ENCODE measurements at places on chromosomes 2 and 18. TPM values are rescaled to one million over a fixed set of nuclear protein-coding genes. Genes with fewer than 3 reads are reported as not detected.
A peak's percentile ranks its signal among the peaks of the same experiment; 100 is the strongest.

GRCh38 chr2:158478816-158479215, 22.1 kb downstream of the PKP4 start:
- no peak for DNase-seq

DNA sequence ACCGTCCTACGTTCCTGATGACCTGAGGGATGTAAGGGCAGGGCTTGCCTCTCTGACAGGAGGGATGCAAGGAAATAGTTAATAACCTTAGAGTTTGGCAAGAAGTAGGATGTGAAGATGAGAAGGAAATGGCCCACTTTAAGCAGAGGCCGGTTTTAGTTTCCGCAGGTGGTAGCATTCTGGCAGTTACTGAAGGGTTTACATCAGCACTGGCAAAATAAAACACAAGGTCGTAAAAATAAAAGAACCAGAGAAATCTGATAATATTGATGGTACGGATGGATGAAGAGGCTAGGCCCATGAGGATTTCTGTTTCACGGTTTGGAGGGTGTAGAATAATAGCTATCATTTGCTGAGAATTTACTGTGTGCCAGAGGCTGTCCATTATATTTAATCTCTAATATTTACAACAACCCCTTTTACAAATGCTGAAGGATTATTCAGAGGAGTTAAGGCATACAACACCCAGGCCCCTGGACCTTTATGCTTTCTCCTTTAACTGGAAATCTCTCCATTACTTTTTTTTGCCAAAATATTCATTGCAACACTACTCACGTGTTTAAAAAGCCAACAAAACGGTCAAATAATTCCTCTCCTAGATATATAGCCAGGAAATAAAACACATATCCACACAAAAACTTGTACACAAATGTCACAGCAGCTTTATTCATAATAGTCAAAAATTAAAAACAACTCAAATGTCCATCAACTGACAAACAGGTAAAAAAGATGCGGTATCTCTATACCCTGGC, 28.5 kb downstream of the DAPL1 start:
- DNase-seq = no peak

- no peak for DNase-seq
Measured at GRCh38 chr2:128154225-128154624, 63.2 kb downstream of the UGGT1 start.

- DNase-seq = no peak
Measured at GRCh38 chr2:215848146-215848545, 165.2 kb downstream of the MREG start.

DNA sequence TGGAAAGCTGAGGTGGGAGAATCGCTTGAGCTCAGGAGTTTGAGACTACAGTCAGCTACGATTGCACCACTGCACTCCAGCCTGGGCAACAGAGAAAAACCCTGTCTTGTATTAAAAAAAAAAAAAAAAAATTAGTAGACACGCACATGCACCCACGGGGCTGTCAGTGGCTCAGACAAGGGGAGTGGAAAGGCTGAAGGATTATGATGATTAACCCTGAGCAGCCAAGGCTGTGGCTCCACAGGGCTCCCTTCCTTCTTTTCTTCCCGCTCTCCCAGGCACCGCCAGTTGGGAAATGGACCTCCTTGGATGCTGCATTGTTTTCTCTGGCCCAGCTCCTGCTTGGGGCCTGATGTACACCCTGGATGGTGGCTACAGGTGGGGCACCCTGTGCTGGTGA, 49.0 kb upstream of the RAB6C start:
- no peak for DNase-seq

GRCh38 chr2:174438146-174438886, 42.8 kb downstream of the SCRN3 start:
- DNase-seq = no peak

DNA sequence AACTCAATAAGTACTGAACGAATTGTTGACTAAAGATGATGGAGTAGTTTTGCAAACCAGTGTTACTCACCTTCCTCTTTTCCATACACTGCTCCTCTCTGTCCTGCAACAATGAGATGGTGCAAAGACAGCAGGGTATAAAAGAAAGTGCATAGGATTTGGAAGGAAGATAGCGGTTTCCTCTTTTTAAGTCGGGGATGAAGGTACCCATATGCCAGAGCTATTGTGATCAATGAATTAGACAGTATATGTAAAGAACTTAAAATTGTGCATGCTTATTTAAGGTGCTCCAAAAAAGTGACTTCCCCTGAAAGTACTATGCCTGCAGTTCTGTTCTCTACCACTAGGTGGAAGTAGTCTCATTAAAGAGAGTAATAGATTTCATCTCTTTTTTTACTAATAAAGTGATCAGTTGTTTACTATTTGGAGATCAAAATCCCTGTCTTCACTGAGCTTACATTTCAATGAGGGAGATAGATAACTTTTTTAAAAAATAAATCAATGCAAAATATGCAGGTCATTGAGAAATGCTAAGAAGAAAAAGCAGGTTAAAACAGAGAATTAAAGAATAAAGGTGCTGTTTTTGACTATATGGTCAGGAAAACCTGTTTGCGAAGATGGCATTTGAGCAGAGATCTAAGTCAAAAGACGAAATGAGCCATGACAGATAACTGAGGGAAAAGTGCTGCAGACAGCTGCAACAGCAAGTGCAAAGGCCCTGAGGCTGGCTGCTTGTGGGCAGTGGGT, 339.7 kb upstream of the SLC14A2 start:
- DNase-seq = no peak

GRCh38 chr18:11570073-11570588, 39.3 kb upstream of the SLC35G4 start:
- DNase-seq = no peak

DNA sequence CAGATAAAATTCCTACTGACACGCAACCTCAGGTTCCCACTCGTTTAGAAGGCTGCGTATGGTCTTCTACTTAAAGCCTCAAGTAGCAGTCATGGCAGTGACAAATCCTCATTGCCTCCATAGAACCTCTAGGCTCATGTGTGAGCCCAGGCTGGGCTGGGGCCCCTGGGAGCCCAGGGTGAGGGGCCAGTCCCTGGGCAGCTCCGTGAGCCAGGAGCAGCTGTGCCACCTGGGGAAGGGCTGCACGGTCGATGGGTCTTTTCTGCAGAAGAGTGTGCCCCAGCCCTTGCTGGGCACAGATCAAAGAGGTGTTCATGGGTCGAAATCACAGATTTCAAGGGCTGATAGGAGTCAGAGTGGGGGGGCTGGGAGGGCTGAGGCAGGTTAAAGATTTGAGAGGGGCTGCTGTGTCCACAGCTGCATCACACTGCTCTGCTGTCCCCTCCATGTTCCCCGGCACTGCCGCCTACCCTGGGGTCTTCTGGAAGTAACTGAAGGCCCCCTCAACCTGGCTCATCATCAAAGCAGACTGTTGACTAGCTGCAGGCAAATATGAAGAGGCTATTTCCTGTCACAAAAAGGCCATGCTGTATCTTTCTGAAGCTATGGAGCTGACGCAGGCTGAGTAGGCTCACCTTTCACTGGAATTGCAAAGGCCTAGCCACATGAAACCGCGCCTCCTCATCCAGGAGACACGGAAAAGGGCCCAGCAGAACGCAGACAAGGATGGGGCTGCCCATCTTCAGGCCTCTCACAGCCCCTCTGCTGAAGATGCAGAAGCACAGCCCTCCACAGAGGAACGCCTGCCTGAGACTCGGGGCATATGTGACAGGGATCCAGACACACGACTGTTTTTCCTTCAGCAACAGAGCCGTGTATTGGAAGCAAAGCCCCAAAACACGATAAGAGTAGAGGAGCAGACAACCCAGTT, 35.7 kb upstream of the ALPP start:
- peak; percentile 48 for DNase-seq

DNA sequence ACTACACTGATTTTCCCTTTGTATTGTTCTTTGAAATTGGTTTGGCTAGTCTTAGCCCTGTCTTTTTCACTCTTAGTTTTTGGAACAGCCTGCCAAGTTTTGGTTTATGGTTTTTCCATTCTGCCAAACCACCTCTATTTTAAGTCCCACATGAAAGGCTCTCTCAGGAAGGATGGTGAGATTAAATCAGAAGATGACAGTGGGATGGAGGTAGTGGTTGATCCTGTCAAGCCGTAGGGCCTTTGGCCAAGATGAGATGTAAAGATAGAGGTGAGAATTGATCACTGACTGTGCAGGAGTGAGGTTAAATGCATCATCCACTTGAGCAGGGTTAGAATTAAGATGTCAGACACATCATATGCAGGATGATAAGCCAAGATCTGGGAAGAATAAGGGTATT, 948.5 kb downstream of the SLC4A3 start:
- DNase-seq = no peak

GRCh38 chr2:109423556-109424359, 190.0 kb downstream of the SEPTIN10 start:
- peak; percentile 65 for DNase-seq

- DNase-seq = no peak
Measured at GRCh38 chr2:188512456-188512855, 220.8 kb downstream of the GULP1 start.

- DNase-seq = no peak
Measured at GRCh38 chr18:37441821-37442220, 123.8 kb downstream of the CELF4 start.

DNA sequence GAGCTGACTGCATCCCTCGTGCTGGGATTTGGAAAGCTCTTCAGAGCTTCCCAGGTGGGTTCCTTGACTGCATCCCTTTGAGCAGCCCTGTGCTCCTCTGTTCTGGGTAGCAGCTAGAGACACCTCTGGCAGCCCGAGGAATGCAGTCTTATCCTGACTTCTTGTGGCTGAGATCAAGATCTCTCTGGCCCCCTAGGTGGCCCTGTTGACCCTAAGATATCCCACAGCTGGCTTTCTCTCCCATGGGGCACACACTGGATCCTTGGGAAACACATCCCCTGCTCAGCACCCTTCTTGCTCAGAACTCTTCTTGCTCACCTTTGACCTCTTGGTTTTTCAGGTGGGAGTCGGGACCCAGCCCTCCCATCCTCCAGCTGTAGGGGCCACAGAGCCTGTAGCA, 237.2 kb downstream of the TSN start:
- DNase-seq = no peak

GRCh38 chr2:56464613-56465012, 280.8 kb downstream of the CCDC85A start:
- DNase-seq = no peak

- DNase-seq = no peak
Measured at GRCh38 chr2:108910011-108910431, 79.0 kb downstream of the EDAR start.

- no peak for DNase-seq
Measured at GRCh38 chr2:28053597-28053996, 163.1 kb downstream of the BABAM2 start.

DNA sequence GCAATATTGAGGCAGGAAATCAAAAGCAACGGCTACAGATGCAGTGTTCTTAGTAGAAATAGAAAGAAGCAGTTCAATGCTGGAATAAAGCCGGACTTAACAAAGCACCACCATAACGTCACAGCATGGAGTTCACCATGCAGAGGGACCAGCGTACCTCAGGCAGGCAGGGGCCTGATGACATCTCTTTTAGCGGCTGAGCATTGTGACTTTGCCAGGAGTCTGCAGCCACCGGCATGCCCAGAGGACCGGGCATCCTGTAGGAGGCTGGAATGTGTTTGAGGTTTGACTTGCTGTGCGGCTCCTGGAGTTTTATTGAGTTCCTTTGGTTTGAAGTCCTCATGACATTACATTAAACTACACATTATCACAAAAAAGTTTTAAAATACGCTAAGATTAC, 139.8 kb downstream of the UXS1 start:
- no peak for DNase-seq

DNA sequence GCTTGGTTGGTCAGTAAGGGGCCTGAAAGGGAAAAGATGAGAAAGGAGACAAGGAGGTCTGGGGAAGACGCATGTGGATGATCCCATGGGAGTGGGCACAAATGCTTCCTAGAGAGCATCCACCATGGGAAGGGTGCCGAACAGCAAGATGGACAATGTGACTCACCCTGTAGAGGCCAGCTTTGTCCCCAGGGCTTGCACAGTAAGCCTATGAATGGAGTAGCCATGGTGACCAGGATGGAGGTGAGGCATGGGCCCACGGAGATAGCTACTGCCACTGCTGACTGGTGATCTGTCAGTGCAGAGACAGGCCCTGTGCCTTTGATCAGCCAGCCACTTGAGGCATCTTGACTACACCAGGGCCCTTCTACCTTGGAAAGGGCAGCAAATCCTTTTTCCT, 172.6 kb downstream of the HAUS1 start:
- DNase-seq = no peak

GRCh38 chr2:64127119-64127518, 17.1 kb downstream of the PELI1 start:
- no peak for DNase-seq

- no peak for DNase-seq
Measured at GRCh38 chr18:3164381-3164780, 55.4 kb downstream of the MYOM1 start.

GRCh38 chr2:136004965-136005364, 19.5 kb upstream of the DARS1 start:
- DNase-seq = no peak

DNA sequence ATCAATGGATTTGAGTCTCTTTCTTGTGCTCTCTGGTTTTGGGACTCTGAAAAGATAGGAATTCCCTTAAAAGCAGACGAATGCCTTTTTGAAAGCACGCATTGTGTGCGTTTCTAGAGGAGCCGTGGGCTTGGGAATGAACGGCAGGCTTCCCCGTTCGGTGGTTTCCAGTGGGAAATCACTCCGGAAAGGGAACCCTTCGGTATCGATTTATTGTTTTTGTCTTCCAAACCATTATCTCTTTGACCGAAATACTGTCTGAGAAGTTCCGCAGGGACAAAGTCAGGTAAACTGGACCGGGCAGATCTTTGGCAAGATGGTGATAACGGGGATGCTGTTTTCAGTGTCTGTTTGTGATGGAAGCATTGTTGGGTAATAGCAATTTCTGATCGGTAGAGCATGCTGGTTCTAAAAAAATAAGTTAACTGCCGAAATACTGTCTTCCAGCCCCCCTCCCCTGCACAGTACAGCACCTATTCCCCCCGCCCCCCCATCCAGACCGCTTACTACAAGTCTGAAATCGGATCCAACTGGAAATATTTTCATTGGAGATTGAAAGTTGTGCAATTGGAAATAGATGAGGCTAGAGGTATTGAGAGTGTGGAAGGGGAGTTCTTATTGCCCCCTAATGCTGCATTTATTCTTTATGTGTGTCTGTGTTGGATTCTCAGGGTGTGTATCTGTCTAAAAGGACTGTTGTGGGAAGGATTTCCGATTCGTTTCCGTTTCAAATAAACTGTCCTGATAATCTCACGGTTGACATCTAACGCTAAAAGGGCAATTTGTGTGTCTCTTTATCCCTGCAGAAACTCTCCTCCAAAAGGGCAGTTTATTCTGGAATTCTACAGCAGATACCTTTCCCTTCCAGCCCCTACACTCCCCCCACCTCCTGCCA, 635 bp downstream of the SETBP1 start:
- no peak for DNase-seq

DNER gene
- total RNA-seq = not detected

TACR1 gene
- total RNA-seq = not detected

INPP5D gene
- 0.20 TPM for total RNA-seq

WNT6 gene
- total RNA-seq = not detected

SH3YL1 gene
- 52.9 TPM for total RNA-seq

DLX1 gene
- total RNA-seq = 6.7 TPM

PELI1 gene
- 24.4 TPM for total RNA-seq

ALPP gene
- not detected for total RNA-seq

DNAJC27 gene
- total RNA-seq = 3.8 TPM

NEU4 gene
- 1.3 TPM for total RNA-seq

FASTKD2 gene
- 16.8 TPM for total RNA-seq

UBE2E3 gene
- total RNA-seq = 93.0 TPM

DHRS9 gene
- total RNA-seq = not detected

GPR39 gene
- not detected for total RNA-seq

RAB27B gene
- 0.28 TPM for total RNA-seq

OSBPL1A gene
- total RNA-seq = 33.3 TPM

TWIST2 gene
- 2.4 TPM for total RNA-seq
